Stimulated activated CD4-positive, alpha-beta T cell treated with anti-CD3 and anti-CD28 coated beads, Interleukin-1b, Interleukin-23, amount 100 ng/mL, for 48 hours (primary cell): ENCODE measurements at places on chromosomes 16 and 17.

- no peak for DNase-seq
Observed at GRCh38 chr16:57530522-57531252, 5.7 kb downstream of the CCDC102A start.

DNA sequence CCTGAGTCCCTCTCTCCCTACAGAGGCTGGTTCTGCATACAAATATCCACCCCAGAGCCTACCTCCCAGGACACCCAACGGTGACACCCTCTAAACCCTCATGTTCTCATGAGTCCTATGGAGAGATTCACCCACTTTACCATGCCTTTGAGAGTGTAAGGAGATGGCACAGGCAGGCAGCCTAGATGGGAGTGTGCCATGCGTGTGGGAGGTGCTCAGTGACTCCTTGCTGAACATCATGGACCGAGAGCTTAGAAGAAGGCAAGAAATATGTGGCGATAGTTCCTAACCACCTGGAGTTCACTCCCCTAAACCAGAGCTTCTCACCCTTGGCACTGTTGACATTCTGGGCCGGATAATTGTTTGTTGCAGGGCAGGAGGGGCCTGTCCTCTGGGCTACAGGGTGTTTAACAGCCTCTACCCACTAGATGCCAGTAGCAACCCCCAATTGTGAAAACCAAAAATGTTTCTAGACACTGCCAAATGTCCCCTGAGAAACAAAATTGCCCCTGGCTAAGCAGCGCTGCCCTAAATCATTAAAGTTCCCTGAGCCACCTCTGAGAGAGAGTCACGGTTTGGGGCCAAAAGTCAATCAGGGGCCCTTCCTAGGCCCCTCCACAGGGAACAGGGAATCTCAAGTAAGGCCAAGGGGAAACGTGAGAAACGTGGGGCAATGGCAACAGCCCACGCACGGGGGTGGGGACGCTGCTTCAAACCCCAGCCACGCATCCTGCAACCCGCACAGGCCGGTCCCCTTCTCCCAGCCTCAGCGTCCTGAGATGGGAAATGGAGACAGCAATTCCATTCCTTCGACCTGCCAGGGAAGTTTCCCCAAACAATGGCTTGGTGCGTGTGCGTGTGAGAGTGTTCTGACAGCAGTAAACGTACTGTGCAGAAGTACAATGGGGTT lies 66.8 kb downstream of the C16orf78 start:
- DNase-seq = no peak

GRCh38 chr17:79150799-79151198 lies 76.2 kb downstream of the ENGASE start:
- no peak for DNase-seq

DNA sequence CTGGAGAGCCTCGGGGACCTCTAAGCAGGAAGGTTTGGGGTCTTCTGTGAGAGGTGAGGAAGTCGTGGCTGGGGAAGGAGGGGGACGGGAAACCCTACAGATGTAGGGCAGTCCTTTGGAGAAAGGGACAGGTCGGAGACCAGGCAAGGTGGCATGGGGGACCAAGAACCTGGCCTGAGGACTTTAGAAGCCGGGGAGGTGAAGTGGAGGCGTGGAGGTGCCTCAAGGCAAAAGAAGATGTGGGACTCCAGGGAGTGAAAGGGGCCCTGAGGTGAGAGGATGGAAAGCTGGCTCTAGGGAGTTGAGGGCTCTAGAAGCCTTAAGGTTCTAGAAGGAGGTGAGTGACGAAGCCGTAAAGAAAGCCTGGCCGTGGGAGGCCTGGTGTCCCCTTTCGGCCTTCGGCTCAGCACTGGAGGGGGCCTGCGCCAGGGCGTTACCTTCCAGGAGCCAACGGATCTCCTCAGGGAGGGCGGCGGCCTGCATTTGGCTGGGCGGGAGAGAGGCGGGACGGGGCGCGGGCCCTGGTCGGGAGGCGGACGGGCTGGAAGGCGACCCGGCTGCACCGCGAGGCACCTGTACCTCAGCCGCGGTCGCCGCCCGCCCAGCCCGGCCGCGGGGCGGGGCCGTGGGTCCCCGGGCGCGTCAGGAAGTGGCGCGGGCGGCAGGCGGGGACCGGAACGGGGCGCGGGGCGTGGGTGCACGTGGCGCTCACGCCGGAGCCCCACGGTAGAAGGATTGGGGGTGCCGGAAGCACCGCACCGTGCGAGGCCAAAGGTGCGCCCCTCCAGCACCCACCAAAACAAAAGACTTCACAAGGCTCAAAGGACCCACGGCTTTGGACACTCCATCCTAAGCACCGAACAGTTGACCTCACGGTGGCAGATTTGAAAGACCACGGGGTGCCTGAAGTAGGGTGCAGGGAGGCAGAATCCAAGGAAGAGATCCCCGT lies at the start of gene SKAP1:
Gene SKAP1 (minus strand): TSS at position 577 of the 949 bp plus-strand sequence.
- peak; percentile 52 for DNase-seq

- no peak for DNase-seq
Observed at GRCh38 chr16:24102209-24102660, 153.9 kb upstream of the CACNG3 start.

- DNase-seq = no peak
Observed at GRCh38 chr17:18035704-18036103, 3.3 kb downstream of the ATPAF2 start.

GRCh38 chr17:18257982-18258355 lies 569 bp downstream of the FLII start:
- peak; percentile 44 for DNase-seq
